Naive thymus-derived CD4-positive, alpha-beta T cell (primary cell): ENCODE measurements at places on chromosomes 4 and X.

DNA sequence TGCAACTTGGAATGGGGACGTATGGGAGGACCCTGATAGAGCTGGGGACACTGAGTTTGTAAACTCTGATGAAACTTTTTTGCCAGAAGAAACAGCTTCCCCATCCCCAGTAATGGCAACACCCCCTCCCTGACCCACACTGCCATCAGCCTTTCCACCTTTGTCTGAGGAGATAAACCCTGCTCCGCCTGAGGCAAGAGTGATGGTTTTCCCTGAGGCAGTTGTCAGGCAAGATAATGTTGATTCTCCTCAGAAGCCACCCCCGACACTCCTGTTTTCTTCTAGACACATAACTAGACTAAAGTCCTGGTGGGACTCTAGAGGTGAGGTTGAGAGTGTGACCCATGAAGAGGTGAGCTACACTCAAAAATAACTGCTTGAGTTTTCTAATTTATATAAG, 71.9 kb upstream of the STK26 start:
- DNase-seq, result no peak

DNA sequence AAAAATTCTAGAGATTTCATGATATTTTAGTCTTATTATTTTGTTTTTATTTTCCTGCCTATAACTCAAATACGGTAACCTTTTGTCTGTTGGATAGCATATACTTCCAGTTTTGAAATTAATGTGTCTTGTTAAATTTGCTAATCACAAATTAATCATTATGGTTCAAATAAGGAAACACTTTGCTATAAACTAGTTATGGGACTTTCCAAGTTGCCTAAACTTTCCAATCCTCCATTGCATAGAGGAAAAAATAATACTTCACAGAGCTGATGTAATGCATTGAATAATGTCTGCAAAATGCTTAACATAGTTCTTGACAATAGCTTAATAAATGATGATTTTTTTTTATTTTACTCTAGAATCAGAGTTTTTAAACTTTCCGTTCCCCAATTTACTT, 4.7 kb downstream of the GUCY1B1 start:
- DNase-seq, result no peak

DNA sequence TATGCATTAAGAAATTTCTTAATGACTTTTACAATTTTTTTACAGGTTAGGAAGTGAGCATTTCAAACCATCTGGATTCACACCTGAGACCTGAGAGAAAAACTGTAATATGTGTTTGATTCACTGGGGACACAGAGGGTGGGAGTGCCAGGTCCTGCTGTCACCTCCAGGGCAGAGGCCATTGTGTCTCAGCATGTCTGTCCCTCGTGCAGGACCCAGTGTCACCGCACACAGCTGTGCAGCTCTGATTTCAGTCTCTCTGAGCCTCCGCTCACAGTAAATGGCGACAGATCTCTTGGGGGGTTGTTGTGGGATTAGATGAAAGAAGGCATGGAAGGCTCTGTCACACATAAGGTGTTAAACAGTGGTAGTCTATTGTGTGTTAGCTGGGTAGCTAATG, 23.0 kb upstream of the CLDN24 start:
- DNase-seq, result no peak

GRCh38 chrX:129772796-129773431, 6.8 kb upstream of the SASH3 start:
- DNase-seq, result no peak

- DNase-seq, result no peak
These were observed 193.6 kb upstream of the BANK1 start for GRCh38 chr4:101596781-101597552.

- no peak for DNase-seq
These were observed 70.3 kb upstream of the NDP start for GRCh38 chrX:44043496-44043895.

- DNase-seq, result no peak
These were observed 340.1 kb upstream of the CTSO start for GRCh38 chr4:156293657-156294297.

- no peak for DNase-seq
These were observed 185.8 kb upstream of the C1QTNF7 start for GRCh38 chr4:15242021-15242420.

- DNase-seq, result no peak
These were observed 39.6 kb upstream of the MBTPS2 start for GRCh38 chrX:21799767-21800166.

- DNase-seq, result no peak
These were observed 3.7 kb upstream of the ZNF718 start for GRCh38 chr4:120616-121015.

GRCh38 chr4:24470666-24471485, 113.5 kb downstream of the DHX15 start:
- DNase-seq, result no peak

GRCh38 chr4:85606505-85606904, 131.6 kb downstream of the ARHGAP24 start:
- DNase-seq, result no peak

GRCh38 chr4:165873298-165874071, 448 bp downstream of the TLL1 start:
- DNase-seq, result no peak

- no peak for DNase-seq
These were observed 55.2 kb downstream of the CHST7 start for GRCh38 chrX:46628460-46629371.

- peak; percentile 71 for DNase-seq
These were observed 20.5 kb downstream of the TRIM61 start for GRCh38 chr4:164956766-164957643.

DNA sequence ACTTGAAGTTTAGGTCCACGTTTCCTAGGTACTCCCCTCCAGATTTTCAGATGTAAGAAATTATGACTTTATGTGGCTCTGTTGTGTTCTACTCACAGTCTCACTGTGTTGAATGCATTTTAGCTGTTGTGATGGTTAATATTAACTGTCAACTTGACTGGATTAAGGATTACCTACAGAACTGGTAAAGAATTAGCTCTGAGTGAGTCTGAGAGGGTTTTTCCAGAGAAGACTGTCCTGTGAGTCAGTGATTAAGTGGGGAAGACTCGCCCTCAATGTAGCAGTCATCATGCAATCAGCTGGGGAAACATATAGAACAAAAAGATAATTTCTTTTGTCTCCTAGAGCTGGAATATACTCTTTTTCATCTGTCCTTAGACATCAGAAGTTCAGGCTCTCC, 493.4 kb downstream of the ACTRT1 start:
- DNase-seq, result no peak

GRCh38 chr4:38166082-38166481, 205.9 kb downstream of the PTTG2 start:
- DNase-seq, result no peak

DNA sequence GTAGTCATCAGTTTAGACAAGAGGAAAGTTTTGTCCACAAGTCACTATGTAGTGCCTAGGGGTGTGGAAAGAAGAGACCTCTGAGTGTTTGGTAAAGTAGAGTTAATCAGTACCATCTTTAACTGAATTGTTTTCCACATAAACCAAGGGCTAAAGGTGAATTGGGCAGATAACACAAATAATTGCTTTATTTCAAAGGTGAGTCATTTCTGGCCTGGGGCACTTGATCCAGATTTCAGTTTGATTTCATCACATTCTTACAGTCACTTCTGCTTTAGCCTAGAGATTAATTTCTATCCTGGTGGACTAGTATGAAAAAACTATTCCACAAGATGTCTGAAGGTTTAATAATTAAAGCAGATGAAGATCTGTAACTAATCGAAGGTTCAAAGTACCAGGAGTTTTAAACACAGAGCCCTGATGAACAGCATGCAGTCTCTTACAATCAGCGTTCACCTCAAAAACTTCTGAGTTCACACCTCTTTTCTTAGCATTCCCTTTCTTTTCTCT, 74.5 kb upstream of the BOD1L1 start:
- no peak for DNase-seq

DNA sequence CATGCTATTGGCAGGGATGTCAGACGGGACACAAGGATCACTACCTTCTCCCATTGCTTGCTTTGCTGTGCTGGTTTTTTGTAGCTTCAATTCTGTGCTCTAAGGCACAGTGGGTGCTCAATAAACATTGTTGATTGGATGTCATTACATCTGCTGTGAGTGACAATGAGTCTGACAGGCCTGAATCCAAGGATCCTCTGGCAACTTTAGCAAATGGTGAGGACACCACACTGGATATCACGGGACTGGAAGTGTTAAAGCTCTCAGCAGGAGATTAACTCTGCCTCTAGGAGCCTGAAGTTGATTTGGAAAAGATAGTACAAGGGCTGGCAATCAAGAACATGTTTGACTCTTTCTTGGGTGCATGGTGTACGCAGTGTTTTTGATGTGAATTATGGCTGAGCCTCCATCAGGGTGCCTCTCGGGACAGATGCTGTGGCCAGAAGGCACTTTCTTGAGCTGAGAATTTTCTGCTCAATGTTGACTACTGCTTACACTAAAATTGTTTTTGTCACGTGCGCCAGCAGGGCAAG, 217.9 kb downstream of the ARAP2 start:
- no peak for DNase-seq

DNA sequence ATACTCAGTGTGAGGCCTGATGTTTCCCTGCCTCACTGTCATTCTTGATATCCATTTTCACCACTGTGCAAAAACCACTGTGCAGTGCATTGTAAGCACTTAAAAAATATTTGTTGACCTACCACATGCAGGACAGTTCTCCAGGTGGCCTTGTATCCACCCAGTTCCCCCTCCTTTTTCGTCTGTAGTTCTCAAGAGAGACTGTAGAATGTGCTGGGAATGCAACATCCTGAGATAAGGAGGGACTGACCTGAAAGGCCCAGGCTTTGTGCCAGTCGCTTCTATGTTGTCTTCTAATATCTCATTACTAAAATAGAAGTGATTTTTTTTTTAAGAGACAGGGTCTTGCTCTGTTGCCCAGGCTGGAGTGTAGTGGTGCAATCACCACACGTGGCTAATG, 21.7 kb upstream of the PAQR3 start:
- no peak for DNase-seq

- no peak for DNase-seq
These were observed 70.6 kb upstream of the PSAPL1 start for GRCh38 chr4:7505116-7505900.

- DNase-seq, result no peak
These were observed 595.0 kb downstream of the GLUD2 start for GRCh38 chrX:121642415-121642814.

DNA sequence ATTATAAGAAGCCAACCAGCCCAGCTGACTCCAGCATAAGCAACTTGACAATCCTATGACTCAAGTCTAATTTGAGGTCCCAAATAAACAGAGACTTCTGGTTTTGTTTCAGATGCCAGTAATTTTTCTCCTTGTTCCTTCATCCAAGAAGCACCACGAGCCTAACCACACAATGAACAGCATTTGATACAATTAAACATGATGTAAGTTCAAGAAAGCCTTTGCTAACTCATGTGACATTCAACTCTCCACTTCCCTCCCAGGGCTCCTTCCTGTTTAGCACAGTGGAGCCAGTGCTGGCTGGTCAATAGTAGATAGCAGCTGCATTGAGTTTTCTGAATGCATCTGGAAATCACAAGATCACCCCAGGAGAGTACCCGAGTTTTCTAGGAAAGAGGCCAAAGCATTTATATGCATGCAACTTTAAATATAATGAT, 206.3 kb downstream of the ARHGAP24 start:
- no peak for DNase-seq

DNA sequence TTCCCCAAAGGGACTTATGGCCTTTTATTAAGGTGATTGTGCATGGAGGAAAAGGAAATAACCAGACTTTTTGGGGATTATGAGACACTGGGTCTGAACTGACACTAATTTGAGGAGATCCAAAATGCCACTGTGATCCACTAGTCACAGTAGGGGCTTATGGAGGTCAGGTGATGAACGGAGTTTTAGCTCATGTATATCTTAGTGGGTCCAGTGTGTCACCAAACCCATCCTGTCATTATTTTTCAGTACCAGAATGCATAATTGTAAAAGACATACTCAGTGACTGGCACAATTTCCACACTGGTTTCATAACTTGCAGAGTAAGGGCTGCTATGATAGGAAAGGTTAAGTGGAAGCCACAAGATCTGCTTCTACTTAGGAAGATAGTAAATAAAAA, 131.3 kb downstream of the RTL3 start:
- no peak for DNase-seq

- DNase-seq, result no peak
These were observed 776 bp downstream of the CEP44 start for GRCh38 chr4:174284487-174284886.

DNA sequence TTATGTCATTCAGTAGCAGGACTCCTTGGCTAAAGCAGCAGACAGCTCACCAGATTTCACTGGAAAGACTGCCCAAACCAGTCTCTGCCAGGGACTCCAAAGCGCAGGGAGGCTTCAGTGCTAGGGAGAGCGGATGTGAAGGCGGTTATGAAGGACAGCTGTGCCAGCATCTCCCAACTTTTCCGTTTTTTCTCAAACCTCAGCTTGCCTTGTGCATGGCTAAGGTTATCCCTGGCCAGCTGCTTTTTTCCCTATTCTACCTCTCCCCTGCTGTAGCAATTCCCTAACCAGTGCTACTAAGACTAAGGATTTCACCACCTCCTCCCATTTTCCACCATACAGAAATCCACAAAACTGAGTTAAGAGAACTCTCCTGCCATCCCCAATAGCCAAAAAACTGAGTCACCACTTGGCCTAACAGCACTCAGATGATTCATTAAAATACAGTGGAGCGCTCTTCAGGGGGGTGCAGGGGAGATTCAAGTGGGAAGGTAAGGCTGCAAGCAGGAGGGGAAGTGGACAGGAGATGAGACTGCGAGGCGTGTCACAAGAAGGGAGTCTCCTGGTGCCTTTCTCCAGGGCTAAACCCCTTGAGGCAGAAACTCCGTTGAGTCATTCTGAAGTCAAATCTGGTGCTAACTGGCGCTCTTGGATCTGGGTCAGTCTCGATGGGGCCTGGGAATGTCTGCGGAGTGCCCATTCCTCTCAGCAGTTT, 90.7 kb downstream of the PALLD start:
- no peak for DNase-seq

- DNase-seq, result no peak
These were observed 318.2 kb downstream of the CCSER1 start for GRCh38 chr4:90445380-90445779.

GRCh38 chr4:96342196-96342595, 502.3 kb downstream of the PDHA2 start:
- DNase-seq, result no peak

- DNase-seq, result no peak
These were observed 184.8 kb downstream of the ARHGAP24 start for GRCh38 chr4:85659610-85660218.

GRCh38 chrX:36974911-36975310, 33.3 kb upstream of the FAM47C start:
- DNase-seq, result no peak

DNA sequence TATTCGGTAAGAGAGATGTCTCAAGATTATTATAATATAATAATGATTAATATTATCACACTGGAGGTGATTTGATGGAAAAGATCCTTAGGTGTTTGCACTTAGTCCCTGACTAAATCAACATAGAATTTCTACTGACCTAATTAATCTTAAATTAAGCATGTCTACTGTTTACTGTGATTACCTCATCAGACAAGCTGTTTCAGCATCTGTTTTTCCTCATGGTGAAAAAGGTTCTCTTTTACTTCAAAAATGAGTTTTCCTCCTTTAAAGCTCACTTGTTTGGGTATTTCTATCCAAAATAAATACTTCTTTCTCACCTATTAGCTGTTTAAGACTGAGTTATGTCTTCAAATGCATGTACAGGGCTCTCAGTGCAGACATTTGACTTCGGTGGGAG, 407.8 kb downstream of the NKX6-1 start:
- no peak for DNase-seq
